Lower leg skin (tissue), 4 donors: ENCODE measurements at places on chromosomes 3 and 15. TPM values are rescaled to one million over a fixed set of nuclear protein-coding genes. Genes with fewer than 3 reads are reported as not detected.

Gene MOBP
- 0.11 TPM for total RNA-seq

Gene DNASE1L3
- total RNA-seq = 0.76 TPM

Gene LRRC15
- total RNA-seq = 21.0 TPM

Gene SHC4
- total RNA-seq = 0.99 TPM

Gene PDCD7
- 30.7 TPM for total RNA-seq

Gene RASGRF1
- not detected for total RNA-seq

Gene ANKRD34C
- not detected for total RNA-seq

Gene CGNL1
- 5.7 TPM for total RNA-seq

Gene ALDH1A3
- 10.9 TPM for total RNA-seq

Gene CLEC3B
- total RNA-seq = 113 TPM

Gene TIGIT
- total RNA-seq = not detected
